ENCODE measurements at places on chromosomes 6 and 20.

DNA sequence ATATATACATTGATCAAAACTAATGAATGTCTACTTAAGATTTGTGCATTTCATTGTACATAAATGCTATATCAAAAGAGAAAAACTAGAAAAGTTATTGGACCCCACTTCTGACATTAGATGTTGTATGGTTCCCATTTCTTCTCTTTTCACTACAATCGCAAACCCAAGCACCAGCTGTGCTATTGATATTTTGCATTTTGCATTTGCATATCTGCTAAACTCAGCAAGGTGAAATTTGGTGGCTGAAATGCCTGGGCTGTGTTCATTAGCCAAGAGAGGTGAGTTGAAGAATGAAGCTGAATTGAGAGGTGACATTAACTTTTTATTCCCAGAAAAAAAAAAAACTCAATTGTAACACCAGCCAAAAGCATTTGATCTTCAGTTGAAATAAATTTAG, 232.1 kb upstream of the TENT5A start:
- DNase-seq: no peak

DNA sequence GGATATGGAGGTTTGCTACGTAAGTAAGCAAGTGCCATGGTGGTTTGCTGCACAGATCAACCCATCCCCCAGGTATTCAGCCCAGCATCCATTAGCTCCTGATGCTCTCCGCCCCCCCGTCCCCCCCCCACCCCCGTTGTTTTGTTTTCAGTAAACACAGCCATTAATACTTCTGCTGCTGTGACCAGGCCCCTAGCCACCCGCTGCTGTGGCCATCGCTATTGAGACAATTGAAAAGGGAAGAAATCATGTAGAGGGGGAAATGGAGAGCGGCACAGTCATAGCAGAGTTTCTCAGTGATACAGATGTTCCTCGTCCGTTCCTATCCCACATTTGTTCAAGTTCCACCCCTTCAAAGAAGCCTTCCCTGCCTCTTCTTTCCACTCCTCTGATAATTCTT, 24.9 kb downstream of the SLC35D3 start:
- DNase-seq: no peak

- DNase-seq: no peak
Measured at GRCh38 chr6:118914598-118914997, 20.4 kb downstream of the MCM9 start.

DNA sequence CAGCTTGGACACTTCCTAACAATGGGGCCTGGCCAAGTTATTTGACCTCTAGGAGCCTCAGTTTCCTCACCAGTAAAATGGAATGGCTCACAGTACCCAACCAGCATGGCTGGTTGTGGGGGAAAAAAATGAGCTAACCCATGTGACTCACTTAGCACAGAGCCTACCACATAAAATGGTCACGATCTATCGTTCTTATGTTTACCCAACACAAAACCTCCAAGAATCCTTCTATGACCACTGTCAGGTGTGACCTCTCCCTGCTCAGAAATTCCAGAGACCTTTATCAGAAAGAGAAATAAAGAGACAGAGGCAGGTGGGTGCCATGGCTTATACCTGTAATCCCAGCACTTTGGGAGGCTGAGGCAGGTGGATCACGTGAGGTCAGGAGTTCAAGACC, 39.4 kb downstream of the BPIFB1 start:
- DNase-seq: no peak

DNA sequence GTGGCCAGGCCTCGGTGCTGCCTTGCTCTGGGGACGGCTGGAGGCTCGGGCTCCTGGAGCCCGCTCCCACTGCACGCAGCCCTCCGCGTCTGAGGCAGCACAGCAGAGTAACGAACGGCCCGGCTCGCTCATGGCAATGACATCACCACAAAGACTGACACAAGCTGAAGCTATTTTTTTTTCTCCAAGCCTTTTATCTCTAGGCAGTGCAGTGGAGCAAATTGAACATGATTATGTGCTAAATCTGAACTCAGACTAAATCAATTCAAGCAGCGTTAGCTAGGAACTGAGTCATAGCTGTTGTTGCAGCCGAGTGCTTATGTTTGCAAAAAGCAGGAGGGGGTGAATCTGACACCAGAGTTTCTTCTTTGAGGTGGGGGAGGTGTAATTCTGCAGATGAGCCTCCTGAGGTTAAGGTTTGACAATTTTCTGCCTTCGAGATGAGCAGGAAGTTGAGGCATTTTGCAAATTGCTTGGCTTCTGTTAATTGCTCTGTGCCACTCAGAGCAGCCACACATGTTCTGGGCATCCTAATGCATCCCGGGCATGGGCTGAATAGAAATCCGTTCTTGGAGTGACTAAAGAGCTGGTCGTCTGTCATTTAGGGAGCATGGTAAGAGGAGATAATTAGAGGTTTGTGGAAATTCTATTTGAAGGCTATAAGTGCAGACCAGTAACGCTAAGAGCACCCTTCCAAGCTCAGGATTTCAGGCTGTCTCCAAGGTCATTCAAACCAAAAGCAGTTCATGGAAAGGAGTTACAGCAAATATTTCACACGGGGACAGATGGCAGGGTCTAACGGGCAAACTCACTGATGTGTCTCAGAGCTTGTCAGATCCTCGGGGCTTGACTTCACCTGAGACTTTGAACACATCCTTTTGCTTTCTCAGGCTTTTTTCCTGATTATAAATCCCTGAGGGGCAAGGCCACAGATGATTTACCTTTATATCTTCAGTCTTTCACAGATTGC, 155.1 kb upstream of the ENPP5 start:
- DNase-seq: peak; percentile 45

DNA sequence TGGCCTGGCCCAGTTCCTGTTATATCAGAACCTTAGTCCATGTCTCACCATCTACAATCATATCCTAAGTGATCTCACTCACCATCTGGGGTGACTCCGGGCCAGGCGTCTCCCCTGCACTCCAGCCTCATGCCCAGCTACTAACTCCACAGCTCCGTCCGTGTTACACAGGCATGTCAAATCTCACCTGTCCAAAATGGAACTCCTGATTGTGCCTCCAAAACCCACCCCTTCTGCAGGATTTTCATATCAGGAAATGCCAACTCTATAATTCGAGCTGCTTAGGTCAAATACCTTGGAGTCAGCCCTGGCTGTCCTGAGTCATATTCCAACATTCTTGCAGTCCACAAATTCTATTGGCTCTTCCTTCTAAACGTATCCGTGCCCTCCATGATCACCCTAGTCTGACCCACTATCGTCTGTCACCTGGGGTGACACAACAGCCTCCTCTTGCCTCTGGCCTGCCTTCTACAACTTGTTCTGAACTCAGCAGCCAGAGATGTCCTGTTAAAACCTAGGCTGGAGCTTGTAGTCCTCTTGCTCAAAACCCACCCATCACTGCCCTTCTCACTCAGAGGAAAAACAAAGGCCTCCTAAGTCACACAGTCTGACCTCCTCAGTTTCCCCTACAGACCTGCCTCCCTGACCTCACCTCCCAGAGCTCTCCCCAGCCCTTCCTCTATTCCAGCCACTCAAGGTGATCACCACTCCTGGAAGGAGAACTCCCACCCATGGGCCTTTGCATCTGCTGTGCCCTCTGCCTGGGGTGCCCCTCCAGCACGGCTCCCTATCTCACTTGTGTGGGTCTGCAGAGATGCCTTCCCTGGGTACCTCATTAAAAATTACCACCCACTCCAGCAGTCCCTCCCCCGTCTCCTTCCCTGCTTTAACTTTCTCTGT, 85.3 kb upstream of the SIRPA start:
- DNase-seq: peak; percentile 9

- no peak for DNase-seq
Measured at GRCh38 chr6:78561015-78561414, 306.3 kb upstream of the IRAK1BP1 start.

DNA sequence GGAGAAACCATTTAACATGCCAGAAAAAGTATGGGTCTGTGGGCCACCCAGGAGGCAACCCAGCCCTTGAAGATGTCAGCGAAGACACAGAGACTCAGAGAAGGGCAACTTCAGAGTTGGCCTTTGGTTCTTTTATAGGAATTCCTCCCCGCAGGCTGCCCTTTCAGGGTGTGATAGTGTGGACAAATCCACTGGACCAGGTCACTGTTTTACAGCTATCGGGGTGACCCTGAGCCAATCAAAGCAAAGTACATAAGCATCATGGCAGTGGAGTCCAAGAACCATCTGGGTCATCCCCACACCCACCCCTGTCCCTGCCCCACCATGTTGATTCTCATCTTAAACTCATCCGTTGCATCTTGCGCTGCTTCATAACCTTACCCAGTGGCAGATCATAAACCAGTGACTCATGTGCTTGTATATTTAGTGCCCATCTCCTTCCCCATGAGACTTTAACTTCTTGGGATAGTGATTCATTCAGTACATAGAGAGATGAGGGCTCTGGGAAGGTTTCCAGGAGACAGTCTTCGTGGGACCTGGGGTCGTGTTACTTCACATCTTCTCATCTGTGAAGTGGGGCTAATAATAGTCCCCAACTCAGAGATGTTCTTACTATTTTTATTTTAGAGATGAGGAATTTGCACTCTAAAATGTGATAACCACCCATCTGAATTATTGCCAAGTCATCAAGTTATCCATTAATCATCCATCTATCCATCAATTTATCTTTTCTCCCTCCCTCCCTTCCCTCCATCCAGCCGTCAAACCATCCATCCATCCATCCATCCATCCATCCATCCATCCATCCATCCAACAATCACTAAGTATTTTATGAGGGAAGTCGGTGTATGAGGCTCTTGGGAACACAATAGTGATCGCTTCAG, 51.0 kb downstream of the EDN3 start:
- no peak for DNase-seq

- no peak for DNase-seq
Measured at GRCh38 chr6:78101387-78101786, 448.5 kb downstream of the MEI4 start.

DNA sequence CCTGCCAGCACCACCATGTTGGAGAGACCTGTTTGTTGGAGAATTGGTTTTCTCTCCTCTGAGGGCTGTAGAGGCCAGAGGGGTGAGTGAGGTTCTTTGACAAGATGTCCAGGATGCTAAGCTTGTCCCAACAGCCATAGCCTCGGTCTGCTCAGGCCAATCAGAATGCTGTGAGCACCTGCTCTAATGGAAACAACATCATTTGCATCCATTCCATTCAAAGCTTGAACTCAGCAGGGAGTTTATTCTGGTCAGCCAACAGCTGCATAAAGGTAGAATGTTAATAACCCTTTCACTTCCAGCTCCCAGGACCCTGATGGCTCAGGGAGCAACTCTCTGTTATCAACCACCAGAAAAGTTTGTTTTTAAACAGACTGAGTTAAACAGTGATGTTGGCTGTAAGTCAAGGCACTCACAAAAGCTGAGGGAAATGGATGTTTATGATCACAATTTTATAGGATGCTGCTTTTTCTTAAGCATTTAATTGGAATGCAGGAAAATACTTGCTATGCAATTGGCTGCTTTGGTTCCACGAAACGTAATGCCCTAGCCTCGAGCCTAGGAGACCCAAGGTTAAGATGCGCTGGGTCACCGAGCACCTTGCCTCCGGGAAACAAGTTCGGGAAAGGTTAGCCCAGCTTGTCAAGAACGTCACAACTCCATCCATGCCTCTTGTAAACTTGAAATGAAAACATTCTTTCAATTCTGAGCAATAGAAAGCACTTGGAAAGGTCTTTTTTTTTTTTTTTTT, 155.2 kb downstream of the NFATC2 start:
- DNase-seq: no peak

GRCh38 chr6:155645325-155645724, 189.7 kb upstream of the NOX3 start:
- no peak for DNase-seq
